NCI-H146 (cell line): ENCODE measurements at places on chromosomes 12 and 14.
A peak's percentile ranks its signal among the peaks of the same experiment; 100 is the strongest.

- no peak for DNase-seq
These were observed 1.4 kb upstream of the TBX3 start for GRCh38 chr12:114685320-114685781.

- no peak for DNase-seq
These were observed 88.4 kb downstream of the SLC2A13 start for GRCh38 chr12:40017488-40017887.

DNA sequence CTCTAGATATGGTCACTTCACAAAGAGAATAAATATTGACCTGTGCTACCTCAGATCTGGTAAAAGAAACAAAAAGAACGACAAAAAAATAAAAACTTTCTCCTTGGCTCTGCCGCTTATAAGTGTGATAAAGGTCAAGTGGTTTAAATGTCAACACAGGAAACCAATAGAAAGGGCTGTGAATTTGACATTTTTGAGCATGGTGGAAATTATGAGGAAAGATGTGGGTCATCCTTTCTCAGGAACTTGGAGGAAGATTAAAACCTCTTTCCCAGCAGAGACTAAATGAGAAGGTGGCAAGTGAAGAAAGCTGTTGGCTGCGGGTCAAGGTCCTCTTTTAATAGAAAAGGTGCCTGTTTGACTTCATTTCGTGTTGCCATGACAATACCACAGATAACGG lies 28.2 kb downstream of the TESPA1 start:
- DNase-seq, result no peak

DNA sequence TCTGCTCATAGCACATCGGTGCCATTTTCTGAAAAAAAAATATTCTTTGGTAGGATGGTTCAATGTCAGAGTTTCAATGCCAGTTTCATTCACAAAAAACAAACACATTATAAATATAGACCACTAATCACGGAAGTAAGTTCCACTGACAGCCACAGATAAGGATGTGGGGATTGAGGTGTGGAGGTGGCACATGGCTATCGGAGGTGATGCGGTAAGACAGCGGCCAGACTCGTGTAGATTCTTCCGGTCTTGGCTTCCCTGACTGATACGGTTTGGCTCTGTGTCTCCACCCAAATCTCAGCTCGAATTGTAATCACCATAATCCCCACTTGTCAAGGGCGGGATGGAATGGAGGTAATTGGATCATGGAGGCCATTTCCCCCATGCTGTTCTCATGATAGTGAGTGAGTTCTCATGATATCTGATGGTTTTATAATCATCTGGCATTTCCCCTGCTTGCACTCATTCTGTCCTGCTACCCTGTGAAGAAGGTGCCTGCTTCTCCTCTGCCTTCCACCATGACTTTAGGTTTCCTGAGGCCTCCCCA lies 693.4 kb downstream of the VRK1 start:
- no peak for DNase-seq

- DNase-seq, result no peak
These were observed 107.8 kb downstream of the VCPKMT start for GRCh38 chr14:50008562-50008961.

DNA sequence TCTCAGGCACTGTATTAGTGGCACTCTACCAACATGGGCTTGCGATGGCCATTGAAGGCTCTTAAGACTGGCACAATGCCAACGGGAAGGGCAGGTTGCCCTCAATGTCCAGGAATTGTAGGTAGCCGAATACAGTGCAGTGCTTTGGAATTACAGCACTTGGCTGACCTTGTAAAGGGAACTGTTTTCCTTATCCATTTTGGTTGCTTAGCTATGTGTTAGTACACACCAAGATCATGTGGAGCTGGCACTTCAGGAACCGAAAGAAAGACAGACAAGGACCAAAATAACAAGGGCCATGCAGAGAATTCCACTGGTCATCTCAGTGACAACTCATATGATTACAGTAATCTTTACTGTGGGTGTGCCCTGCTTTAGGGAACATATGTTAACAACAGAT lies 72.7 kb downstream of the DYRK2 start:
- no peak for DNase-seq

DNA sequence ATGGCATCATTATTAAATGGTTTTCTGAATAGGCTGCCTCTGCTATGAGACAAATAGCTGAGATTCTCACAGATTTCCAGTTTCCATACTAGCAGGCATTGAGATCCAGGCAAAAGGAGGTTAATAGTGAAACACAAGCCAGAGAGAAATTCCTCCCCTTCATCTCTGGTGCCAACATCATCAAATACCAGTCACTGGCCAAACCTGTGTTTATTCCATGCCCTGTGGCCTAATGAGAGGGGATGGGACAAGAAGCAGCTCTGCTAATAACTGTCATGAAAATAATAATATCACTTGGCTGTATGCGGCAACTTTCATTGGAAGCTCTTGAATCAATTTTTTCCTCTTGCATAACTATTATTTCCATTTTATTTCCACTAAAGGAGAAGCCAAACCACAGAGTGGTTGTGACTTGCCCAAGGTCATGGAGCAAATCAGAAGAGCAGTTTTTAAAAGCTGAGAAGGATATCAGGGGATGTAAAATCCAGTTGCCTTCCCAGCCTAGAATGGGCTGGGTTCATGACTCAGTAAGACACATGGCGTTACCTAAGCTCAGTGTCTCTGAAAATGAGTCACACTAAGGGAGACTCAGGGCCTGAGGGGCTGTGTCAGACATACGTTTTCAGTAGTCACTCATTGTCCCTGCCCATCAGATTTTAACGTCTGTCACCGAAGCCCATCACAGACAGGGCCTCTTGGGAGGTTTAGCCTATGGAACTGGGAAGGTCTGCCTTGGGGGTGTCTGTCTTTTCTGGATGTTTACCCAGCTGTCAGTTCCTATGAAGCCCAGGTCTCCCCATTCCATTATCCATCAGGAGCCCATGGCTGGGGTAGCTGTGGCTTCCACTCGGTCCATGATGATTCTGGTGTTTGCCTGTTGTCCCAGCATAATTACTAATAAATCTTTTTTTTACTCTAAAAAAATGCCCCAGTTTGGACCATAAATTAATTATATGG lies 208.8 kb upstream of the EEA1 start:
- no peak for DNase-seq

- DNase-seq, result no peak
These were observed 975 bp downstream of the OGFOD2 start for GRCh38 chr12:122975790-122976647.

- no peak for DNase-seq
These were observed 8.3 kb upstream of the PPFIBP1 start for GRCh38 chr12:27515671-27516070.

- no peak for DNase-seq
These were observed 390.3 kb downstream of the AACS start for GRCh38 chr12:125455556-125455955.

DNA sequence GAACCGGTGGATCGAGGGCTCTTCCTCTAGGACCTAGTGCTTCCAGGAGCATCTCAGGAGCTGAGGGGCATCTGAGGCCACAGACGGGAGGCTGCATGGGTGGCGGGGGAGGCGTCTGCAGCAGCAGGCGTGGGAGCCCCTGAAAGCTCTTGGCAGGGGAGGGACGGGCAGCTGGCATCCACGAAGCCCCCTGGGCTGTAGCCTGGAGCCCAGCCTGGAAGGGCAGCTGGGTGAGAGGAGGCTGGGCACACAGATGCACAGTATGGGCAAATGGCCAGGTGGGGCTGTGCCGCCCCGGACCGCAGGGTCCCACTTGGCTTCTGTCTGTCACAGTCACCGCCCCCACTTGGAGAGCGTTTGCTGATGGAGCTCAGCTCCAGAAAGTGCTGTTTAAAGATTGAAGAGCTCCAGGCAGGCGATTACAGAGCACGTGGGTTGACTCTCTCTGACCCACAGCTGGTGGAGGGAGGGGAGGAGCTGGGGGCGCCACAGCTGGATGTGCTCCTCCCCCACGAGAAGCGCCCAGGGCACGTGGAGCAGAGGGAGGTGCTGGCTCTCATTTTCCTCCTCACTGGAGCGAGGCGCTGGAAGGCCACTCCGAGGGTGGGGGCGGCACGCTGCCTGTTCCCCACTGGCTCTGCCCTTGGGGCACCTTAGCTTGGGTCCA lies 155.0 kb upstream of the C14orf180 start:
- no peak for DNase-seq

DNA sequence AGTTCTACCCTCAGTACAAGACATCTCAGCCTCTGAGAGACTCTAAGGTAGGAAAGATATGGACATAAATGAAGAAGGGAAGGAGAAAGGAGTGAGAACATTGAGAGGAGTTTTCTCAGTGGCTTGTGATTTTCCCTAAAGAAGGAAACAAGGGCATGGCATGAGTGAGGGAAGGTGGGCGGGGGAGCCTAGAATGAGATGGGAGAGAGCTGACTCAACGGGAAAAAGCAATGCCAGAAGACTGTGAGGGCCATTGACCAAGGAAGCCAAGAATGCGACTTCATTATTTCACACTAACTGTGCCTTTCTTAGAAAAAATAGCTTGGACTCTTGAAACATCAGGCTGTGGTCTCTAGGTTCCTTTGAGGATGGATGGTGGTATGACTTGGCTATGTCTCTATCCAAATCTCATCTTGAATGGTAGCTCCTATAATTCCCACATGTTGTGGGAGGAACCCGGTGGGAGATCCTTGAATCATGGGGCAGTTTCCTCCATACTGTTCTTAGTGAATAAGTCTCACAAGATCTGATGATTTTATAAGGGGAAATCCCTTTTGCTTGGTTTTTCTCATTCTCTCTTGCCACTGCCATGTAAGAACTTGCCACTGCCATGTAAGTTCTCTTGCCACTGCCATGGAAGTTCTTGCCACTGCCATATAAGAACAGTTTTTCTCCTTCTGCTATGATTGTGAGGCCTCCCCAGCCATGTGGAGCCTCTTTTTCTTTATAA lies 279.6 kb downstream of the NUAK1 start:
- no peak for DNase-seq

GRCh38 chr12:63826006-63826585 lies 18.4 kb upstream of the SRGAP1 start:
- peak; percentile 59 for DNase-seq

DNA sequence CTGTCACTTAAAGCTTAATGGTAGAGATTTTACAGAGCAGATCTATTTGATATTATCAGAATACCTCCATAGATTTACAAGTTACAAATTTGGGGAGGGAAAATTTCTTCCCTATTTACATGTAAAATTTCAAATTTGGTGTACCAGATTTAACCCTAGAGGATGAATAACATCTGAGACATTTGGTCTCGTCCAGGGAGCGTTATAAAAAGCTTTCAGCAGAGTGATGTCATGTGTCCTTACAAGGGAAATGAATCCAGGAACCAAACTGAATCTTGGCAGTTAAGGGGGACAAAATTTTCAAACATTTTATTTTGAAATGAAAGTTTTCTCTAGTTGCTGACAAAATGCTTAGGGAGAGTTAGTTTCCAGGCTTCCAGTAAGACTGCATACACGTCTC lies 4.5 kb upstream of the CDK17 start:
- DNase-seq, result no peak

DNA sequence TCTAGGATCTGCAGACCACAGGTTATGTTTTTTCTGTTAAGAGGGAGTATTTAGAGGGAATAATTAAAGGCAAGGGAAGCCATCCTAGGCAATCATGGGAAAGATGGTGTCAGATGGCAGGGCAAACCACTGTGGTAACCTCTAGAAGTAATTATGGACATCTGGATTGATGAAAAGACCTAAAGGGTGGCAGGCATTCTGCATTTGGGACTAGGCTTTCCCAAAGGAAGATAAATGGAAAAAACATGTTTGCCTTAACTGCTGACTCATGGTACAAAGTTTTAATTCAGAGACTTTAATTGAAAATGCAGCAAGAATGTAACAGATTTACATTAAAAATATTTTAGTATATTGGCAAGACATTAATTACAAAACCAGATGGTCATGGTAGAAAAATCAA lies 88.1 kb downstream of the TMEM30B start:
- DNase-seq, result peak; percentile 8

DNA sequence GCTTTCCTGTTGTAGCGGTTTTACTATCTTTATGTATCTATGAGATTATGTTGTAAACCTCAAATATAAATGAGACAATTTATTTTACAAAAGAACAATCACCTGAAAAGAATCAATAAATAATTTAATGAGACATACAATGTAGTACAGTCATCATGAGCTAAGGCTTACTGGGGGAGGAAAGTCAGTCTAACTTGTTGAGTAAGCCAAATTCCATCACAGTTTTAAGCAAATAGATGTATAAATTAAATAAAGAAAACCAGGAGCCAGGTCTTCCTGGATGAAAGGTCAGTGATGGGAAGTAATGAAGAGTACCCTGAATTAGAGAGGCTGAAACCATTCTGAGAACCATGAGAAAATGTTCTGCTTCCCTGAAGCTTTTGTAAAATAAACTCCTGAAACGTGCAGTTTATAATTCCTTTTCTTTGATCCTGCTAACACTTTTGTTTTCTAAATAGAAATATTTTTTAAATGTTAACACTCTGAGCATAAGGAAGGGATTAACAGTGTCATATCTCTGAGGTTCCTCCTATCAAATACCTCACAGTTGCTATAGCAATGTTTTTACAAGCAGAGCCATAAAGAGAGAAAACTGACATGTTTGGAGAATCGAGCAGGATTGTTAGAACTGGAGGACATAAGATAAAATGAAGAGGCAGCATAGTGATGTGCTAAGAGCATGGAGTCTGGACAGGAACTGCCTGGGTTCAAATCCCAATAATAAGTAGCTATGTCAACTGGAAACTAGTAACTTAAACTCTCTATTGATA lies 444.9 kb upstream of the FOXG1 start:
- DNase-seq, result no peak

DNA sequence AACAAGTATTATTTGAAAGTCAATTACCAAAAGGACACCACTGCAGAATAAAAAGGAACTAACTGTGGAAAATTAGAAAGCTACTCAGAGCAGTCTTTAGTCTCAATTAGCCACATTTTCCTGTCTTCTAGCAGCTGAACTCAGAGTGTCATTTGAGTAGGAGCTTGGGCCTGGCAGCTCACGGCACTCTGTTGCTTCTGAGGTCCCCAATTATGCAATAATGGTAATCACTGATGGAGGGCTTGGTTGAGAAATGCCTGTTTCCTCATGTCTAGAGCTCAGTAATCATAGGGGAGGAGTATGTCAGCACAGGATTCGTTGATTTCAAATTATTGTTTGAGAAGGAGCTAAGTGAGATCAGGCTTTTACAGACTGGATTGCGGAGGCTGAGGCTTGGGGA lies 108.6 kb downstream of the VRK1 start:
- DNase-seq, result no peak

DNA sequence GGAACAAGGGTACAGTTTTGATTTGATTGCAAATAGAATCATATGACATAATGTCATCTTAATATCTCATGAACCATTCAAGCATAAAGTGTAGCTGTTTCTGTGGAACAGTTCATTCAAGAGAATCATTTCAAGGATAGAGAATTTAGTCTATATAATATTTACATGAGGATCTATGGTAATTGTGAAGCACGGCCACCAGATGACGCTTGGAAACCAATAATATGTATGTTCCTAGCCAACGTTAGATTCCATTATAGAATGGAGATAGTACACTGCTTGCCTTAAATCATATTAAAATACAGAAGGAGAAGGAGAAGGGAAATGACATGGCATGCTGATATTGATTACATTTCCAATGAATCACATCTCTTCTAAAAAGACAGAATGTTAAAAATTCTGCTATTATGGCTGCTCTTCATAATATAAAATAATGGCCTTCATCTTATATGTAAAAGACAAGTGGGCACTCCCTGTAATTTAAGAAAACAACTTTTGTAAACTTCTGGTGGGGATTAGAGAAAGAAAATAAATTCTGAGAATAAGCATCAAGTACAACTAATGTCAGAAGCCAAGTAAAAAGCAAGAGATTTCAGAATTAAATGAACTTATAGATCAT lies 351.0 kb downstream of the NAV3 start:
- peak; percentile 37 for DNase-seq

GRCh38 chr14:33493990-33494389 lies 456.9 kb downstream of the EGLN3 start:
- DNase-seq, result no peak
